NK-92 treated with Interleukin-12 subunit alpha and Interleukin-12 subunit beta, amount 100 ng/mL, for 24 hours (cell line): ENCODE measurements at places on chromosomes 13 and 19.

DNA sequence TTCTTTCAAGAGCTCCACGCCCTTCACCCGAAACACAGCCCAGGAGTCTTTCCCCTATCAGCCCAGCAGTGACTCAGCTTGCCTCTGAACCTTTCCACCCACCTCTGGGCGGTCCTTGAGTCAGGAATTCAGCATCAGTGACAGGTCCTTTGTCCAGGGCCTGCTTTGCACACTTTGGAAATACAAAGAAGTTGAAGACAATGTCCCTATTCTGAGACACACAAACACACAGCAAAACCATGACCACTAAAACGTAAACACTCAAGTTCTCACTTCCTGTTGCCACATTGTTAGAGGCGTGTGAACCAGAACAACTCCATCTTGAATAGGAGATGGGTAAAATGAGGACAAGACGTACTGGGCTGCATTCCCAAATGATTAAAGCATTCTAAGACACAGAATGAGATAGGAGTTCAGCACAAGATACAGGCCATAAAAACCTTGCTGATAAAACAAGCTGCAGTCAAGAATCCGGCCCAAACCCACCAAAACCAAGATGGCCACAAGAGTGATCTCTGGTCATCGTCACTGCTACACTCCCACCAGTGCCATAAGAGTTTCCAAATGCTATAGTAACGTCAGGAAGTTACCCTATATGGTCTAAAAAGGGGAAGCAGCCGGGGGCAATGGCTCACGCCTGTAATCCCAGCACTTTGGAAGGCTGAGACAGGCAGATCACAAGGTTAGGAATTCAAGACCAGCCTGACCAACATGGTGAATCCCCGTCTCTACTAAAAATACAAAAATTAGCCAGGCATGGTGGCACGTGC is 49.2 kb upstream of the ATP12A start:
- no peak for DNase-seq

GRCh38 chr13:19587635-19588300 is 26.4 kb upstream of the TPTE2 start:
- DNase-seq: no peak

DNA sequence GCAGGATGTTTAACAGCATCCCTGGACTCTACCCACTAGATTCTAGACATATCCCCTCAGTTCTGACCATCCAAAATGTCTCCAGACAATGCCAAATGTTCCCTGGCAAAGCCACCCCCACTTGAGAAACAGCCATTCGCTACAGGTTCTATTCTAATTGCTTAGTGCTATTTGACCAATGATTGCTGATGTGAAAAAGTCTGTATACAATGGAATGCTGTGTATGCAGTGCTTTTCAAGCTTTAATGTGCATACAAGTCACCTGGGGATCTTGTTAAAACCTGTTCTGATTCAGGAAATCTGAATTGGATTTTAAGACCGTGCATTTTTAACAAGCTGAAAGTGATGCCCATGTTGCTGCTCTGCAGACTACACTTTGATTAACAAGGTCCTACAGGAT is 331.8 kb upstream of the KLF12 start:
- DNase-seq: no peak

- no peak for DNase-seq
These were observed 27.7 kb upstream of the CYSLTR2 start for GRCh38 chr13:48626077-48626449.

DNA sequence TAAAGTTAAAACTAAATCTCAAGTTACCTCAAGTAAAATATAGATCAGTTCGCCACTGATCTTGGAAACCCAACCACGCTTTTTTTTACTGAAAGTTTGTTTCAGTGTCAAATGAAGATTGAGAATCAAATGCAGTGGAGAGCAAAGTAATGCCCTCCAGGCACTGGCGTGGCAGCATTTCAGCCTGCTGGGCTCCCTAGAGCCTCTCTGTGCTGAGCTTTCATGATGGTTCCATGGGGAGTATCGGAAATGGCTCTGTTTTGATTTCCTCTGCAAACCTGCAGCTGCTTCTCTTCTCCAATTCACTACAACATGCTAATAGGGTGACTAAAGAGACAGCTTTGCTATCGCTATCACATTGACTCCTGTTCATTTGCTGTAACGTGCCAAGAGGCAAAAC is 141.6 kb downstream of the FGF14 start:
- no peak for DNase-seq

- DNase-seq: no peak
These were observed 90.3 kb downstream of the RNF17 start for GRCh38 chr13:24854311-24854710.

DNA sequence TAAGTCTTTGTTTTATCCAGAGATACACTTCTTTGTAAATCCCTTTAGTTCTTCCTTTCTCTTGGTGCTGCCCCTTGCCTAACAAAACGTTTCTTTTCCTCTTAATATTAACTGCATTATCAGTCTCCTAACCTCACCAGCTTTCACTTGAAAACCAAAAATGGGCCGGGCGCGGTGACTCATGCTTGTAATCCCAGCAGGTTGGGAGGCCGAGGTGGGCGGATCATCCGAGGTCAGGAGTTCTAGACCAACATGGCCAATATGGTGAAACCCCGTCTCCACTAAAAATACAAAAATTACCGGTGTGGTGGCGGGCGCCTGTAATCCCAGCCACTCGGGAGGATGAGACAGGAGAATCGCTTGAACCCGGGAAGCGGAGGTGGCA is 329.8 kb upstream of the MIR17HG start:
- DNase-seq: no peak

- DNase-seq: no peak
These were observed 2.5 kb upstream of the S1PR4 start for GRCh38 chr19:3175781-3176714.
